ENCODE measurements at places on chromosomes 3 and 15.
A peak's percentile ranks its signal among the peaks of the same experiment; 100 is the strongest.

GRCh38 chr3:185537369-185537970, 14.9 kb downstream of the LIPH start:
- DNase-seq: peak; percentile 61

- no peak for DNase-seq
Measured at GRCh38 chr3:78879295-78879860, 888.4 kb downstream of the ROBO1 start.

DNA sequence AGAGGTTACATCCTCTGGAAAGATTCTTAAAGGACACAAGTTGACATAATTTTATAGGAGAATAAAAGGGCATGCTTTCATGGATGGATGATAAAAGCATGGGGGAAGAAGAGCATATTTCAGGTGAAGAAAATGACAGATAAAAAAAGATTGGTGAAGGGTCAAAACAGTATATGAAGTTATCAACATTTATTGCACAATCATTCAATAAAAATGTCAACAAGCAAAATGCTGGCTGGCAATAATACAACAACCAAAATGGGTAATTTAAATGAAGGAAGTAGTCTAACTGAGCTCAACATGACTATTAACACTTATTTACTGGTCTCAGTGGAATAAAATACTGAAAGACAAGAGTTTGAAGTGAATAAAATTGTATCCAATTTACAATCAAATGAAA, 696.7 kb downstream of the SQOR start:
- no peak for DNase-seq

GRCh38 chr3:126212620-126213378, 32.4 kb upstream of the ALDH1L1 start:
- no peak for DNase-seq

DNA sequence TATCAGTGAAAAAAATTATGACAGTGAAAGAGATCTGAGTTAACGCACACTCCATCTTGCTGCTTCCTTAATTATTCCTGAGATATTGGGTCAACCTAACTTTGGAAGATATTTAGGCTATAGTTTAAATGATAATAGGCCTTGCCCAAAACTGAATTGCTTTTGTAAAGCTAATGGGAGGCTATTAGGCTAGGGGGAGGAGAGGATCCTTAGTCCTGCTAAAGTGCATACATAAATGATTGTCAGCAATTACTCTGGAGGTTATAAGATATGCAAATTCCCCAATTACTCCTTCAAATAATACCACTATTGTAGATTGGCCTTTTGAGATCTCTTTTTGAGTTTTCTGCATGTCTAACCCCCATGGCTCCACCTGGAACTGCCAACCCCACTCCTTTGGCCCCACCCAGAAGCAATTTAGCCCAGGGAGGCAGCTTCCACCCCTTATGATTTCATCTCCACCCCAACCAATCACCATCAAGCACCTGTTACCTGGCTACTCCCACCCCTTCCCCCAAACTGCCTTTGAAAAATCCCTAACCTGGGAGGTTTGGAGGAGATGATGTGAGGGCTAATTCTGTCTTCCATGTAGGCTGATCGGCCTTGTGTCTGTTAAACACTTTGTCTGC, 509.3 kb upstream of the TGFBR2 start:
- no peak for DNase-seq

DNA sequence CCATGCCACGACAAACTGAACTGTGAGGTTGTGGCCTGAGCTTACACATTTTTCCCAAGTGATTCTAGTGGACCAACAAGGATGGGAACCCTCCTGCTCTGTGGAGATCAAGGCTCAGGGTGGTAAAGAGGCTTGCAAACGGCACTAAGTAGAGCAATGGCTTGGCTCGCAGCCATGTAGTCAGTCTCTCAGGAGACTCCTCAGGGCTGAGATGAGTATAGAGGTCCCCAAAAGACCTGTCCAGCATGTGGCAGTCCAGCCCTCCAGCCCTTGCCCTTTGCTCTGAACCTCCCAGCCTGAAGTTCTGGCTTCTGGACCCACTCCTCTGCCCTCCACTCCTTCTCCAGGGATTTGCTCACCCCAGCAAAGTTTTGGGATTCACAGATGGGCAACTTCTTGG, 8.3 kb upstream of the CAMP start:
- DNase-seq: no peak

DNA sequence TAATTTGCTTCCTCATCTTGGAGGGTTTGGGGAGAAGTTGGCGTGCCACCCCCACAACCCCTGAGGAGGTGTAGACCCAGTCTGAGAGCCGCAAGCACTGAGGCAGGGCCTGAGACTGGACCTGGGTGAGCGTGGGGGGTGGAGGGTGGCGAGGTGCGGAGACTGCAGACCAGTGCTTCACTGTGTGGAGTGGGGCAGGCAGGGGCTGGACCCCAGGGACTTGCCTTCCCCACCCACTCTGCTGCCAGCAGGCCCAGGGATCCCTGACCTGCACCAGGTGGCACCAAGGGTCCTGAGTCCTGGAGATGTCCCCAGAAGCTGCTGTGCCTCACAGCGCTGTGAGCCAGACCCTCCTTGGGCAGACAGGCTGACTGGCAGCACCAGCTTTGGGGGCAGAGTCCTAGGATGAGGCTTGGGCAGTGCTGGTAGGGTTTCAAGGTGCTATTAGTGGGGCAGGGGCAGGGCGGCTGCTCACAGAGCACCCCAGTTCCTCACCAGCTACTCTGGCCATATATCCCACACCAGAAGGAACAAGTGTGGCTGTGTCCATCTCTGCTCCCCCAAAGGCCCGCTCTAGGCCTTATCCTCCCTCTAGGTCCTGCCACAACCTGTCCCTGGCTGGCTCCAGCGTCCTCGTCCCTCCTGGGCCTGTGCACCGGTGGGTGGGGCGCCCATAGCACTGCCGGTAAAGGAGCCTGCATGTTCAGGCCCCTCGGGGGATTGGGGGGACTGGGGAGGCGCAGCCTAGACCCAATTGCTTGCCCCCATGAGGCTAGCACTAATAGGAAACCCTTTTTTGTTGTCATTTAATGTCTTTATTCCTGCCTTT, 11.8 kb downstream of the ZBTB47 start:
- DNase-seq: peak; percentile 43

DNA sequence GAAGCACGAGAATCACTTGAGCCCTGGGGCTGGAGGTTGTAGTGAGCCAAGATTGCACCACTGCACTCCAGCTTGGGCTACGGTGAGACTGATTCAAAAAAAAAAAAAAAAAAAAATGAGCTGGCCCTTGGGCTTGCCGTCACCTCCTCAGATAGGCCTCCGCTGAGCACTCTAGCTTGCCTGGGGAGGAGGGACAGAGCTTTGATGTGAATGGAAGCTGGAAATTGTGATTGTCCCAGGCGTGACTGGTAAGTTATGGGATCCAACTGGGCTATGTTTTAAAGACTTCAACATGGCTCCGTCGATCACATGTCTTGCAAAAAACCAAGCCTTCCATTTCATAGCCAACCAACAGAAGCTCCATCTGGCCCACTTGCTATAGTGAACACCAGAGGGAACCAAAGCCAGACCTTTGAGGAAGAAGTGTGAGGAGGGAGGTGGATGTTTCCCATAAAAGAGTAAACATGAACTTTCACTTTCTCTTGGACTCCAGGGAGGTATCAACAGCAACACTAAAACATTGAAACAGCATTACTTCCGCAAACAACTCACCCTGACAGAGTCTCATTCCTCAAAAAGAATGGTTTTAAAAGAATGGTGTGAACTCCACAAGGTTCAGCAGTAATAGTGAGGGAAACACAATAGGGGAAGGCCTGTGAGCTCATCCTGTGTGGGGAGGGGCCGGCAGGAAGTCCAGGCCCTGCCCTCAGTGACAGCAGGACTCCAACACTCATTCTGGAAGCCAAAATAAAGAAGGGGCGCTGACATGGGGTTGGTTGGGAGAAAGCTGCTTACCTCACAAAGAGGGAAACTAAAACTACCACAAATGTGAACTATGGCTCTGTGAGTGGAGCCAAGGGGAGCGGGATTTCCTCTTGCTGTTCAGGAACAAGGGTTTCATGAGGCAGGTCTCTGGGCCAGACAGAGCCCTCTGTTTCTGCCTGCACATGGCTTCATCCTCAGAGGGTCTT, 59.2 kb upstream of the IL12A start:
- no peak for DNase-seq

Data from activated naive CD4-positive, alpha-beta T cell treated with anti-CD3 and anti-CD28 coated beads, Interleukin-2, amount 50 U/mL, for 72 hours (primary cell).